ENCODE measurements at places on chromosomes 16 and 17. TPM values are rescaled to one million over a fixed set of nuclear protein-coding genes. Genes with fewer than 3 reads are reported as not detected.

The SEPTIN12 gene
- not detected for total RNA-seq

The LHX1 gene
- total RNA-seq: not detected

The RTN4RL1 gene
- 0.10 TPM for total RNA-seq

The HOXB13 gene
- total RNA-seq: not detected

The ABCA6 gene
- 34.3 TPM for total RNA-seq

The CD7 gene
- total RNA-seq: not detected

The SDR42E2 gene
- not detected for total RNA-seq

The SOX15 gene
- total RNA-seq: 0.33 TPM

The SPN gene
- not detected for total RNA-seq

The PERCC1 gene
- total RNA-seq: 0.19 TPM

The PRR35 gene
- total RNA-seq: not detected

The MYH11 gene
- total RNA-seq: not detected

The CACNG3 gene
- not detected for total RNA-seq

The CIITA gene
- 0.10 TPM for total RNA-seq

The DRC3 gene
- total RNA-seq: 2.0 TPM

All from vein endothelial cell (primary cell).